ENCODE measurements at places on chromosomes 16 and 17.

GRCh38 chr17:82321947-82322466 lies 4.6 kb upstream of the CD7 start:
- no peak for DNase-seq

- DNase-seq, result no peak
These were observed 626 bp downstream of the PELP1 start for GRCh38 chr17:4703330-4703691.

DNA sequence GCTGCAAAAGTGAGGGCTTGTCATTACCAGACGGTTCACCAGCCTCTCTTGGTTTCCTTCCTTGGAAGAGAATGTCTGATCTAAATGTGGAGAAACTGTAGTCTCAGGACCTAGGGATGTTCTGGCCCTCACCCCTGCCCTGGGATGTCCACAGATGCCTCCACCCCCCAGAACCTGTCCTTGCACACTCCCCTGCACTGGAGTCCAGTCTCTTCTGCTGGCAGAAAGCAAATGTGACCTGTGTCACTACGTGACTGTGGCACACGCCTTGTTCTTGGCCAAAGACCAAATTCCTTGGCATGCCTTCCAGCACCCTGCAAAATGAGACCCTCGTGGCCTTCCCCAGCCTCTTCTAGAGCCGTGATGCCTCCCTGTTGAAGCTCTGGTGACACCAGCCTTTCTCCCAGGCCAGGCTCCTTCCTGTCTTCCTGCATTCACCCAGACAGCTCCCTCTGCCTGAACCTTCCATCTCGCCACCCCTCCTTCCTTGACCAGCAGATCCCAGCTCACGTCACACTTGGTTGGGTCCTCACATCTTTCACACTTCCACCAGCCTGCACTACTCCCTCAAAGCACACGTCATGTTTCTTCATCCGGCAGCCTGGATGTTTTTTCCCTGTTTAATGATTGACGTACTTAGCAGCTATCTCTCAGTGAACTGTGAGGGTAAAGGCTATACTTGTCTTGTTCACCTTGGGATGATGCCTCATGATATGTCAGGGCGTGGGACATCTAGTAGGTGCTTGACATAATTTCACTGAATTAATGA lies 4.3 kb downstream of the ZNF768 start:
- DNase-seq, result no peak

DNA sequence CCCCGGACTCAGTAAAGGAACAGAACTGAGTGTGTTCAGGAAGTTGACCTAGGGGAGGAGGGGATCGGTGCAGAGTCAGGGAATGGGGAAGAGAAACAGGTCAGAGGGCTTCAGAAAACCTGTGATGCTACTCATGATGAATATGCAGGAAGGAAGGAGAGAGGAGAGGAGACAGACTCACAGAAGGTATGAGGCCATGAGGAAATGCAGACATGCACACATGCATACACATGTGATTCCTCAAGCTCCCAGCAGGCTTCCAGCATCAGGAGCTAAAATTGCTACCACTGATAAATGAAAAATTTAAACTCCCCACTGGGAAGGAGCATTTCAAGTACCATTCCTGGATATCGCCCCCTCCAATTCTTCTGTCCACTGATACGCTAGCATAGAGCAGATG lies 262.6 kb downstream of the SLC39A11 start:
- DNase-seq, result no peak

GRCh38 chr16:15583526-15583925 lies 59.4 kb downstream of the MARF1 start:
- DNase-seq, result no peak

DNA sequence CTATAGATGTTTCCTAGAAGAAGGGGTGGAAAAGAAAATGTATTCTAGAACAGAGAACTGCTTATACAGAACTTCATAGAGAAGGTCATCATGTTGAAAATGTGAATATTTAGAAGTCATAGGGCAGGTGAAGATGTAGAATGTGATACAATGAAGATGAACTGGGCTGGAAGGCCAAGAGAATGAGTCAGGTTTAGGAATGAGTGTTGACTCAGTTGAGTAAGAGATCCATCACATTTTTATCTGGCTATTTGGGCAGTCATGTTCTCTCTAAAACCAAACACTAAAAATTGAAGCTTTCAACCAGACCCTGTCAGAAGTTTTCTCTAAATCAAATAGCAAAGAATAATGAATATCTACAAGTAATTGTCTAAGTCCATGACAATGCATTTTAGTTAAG lies 660.5 kb downstream of the KCNJ2 start:
- DNase-seq, result no peak

DNA sequence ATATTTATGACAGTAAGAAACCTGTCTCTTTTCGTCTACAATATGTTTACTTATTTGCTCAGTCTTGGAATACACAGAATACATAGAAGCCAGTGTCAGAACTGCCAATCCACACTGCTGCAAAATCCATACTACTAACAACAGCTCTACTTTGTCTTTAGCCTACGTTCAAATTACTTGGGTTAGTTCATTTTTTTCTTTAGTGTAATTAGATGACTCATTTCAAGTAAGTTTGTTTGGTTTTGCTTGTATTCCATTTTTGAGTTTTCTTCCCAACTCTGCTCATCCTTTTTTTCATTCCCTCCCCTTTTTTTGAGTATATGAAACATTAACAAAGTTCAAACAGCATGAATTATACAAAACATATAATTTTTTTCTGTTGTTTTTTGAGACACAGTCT lies 16.9 kb downstream of the CMC2 start:
- no peak for DNase-seq

DNA sequence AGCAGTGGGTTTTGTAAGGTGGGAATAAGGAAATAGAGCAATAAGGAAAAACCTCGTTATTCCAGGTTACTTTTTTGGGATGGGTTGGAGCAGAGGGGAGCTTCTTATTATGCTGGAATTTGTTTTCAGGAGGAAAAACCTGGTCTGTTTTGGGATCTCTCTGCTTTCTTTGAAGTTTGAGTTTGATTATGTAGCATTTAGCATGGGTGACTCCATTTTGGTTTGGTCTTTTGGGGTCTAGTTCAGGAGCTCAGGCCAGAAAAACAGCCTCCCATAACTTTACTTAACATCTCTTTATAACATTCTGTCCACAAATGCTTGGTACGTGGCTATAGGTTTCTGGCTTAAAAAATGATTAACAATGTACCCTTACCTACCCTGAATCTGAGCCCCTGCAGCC lies 8.5 kb upstream of the ZG16 start:
- DNase-seq, result no peak

GRCh38 chr16:67164599-67165061 lies at the start of gene HSF4:
HSF4 (plus strand) TSS chr16:67164745; CDS start chr16:67164812, 67 bp downstream.
- no peak for DNase-seq

GRCh38 chr16:71351558-71351901 lies 7.0 kb upstream of the CALB2 start:
- DNase-seq, result no peak

DNA sequence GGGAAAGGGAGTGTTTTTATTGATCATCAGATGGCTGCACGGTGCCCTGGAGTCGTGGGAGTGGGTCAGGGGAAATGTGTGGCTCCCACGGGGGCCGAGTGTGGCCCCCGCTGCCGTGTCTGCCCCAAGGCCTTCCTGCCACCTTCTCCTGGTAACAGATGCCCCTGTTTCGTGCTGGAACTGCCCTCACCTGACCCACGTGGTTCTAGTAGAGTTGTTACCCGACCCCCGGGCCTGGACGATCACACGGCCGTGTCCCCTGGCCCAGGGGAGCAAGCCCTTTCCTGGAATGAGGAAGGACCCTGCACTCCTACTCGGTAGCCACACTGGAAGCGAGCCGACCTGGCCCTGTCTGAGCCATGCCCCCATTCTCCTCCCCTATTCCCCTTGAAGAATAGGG lies 37.6 kb downstream of the ACTG1 start:
- no peak for DNase-seq

DNA sequence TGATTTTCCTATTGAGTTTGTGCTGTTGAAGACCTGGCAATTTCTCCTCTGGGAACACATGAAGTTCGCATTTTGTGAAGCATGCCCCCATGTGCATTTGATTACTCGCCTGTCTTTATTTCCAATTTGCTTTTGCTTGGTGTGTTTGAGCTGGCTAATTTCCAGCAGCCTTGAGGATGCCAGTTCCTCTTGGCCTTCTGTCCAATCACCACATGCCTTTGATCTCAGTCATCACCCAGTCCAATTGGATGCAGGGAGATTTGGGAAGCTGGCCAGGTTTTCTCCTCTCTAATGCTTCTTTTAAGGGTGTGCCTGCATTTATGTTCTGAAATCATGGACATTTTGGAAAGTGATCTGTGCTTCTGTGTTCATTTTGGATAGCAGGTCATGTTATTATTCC lies 3.8 kb upstream of the TMEM100 start:
- no peak for DNase-seq

DNA sequence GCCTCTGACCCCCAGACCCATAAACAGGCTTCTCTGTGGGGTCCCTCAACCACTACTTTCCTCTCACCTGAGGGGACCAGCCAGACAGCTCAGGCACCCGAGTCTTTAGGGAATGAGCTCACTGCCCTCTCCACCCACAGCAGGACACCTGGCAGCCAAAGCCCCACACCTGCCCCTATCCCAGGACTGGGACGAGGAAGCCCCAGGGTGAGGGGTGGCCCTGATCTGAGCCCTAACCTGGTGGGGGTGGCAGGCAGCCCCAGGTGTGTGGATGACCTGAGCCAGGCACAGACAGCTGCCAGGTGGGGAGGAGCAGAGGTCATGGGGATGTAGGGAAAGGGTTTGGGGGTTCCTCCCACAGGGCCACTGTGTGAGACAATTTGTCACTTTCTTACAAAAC lies 1.7 kb upstream of the TEX19 start:
- DNase-seq, result no peak

- DNase-seq, result no peak
These were observed 194.4 kb downstream of the MAP2K6 start for GRCh38 chr17:69608808-69609472.

DNA sequence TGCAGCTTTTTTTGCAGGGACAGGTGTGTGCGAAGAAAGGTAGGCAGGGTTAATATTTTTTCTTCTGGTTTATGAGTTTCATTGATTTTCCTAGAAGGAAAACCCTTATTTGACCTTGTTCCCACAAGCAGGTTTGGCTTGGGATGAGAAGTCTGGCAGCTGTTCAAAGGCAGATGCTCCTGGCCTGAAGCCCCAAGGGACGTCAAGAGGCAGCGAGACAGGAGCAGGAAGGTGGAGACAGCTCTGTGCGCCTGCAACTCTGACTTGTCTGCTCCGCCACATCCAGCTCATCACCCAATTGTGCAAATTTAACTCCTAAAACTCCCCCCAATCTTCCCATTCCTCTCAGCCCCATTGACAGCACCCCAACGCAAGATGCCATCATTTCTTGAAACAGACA lies 136.8 kb upstream of the XYLT1 start:
- no peak for DNase-seq

DNA sequence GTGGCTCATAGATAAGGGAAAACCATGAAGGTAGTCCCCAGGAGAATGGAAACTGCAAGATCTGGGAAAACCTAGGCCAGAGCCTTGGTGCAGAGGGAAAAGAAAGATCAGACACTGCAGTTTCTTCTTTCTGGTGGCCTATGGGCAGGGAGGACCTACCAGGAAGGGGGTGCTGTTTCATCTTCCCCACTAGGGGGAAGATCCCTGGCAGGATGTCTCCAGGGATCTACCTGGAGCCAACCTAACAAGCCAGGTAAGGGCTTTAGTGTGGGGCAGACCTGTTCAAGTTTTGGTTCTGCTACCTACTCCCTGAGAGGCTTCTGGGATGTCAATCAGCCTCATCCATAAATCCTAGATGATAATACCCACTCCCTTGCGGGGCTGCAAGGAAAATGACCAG lies 21.4 kb downstream of the TOM1L2 start:
- no peak for DNase-seq

DNA sequence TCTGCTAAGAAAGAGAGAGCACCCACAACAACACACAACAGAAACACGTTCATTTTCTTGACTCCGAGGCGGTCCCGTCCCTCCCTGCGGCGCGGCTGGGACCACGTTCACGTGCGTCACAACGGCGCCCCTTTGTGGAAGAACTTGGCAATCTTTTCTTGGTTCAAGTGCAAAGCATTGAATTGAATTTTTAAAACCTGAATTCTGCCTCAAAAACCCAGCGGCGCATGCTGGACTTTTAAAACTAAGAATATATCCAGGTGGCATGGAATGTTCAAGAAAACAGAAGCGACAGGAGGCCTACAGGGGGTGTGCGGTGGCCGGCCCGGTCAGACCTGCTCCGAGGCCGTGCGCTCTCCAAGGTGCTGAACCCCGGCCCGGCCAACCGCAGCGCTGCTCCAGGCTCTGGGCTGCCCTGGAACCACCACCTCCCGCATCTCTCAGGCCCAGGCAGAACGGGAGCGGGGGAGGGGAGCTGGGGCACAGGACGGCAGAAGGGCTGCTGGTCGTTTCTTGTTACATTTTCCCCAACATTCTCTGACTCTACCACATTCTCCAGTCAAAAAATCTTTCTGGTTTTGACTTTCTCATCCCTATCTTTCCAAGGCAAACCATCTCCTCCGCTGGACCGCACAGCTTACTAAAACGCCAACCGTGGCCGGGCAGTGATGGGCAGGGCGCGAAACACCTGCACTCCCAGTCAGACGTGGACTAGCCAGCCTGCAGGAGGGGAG lies 3.4 kb upstream of the HEXD start:
- peak; percentile 57 for DNase-seq

GRCh38 chr17:39677542-39678339 lies 9.5 kb downstream of the PNMT start:
- no peak for DNase-seq

DNA sequence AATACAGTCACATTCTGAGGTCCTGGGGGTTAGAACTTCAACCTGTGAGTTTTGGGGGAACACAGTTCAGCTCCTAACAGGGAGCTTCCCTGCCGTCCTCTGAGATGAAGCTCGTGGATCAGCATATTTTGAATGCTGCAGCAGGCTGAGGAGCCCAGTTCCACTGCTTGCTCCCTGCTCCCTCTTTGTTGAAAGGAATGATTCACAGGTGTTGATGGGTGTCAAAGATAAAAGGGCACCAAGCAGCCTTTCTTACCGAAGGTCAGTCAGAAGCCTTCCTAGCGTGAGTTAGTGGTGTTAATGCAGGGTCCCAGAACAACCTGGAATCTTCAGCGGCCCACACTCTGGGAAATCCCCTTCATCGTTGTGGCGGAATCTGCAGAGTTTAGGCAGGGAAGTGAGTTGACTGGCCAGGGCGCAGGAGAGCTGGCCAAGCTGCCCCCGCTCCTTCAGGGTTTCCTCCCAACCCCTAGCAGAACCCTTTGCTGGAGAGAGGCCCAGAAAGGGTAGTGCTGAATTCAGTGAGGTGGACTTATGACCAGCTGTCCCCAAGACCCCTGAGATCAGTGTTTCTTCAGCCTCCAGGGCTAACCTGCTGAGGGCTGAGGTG lies 114.8 kb downstream of the GNAO1 start:
- DNase-seq, result no peak

GRCh38 chr17:21078016-21078780 lies 35.4 kb upstream of the USP22 start:
- DNase-seq, result no peak

DNA sequence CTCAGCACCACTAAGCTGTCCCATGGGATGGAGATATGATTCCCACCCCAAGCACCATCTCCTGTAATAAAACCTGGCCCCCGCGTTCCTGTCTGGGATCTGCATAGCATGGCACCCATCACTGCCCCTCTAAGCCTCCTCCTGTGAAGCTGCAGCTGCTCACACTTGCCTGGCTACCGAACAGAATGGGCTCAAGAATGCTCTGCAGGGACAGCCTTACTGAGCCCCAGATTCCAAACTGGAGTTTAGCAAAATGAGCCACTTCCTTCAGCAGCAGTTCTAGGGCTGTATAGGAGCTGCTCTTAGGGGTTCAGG lies 256.1 kb downstream of the CPPED1 start:
- no peak for DNase-seq

Measured in HCT116 (cell line).